ENCODE measurements at places on chromosomes 1 and 21. TPM values are rescaled to one million over a fixed set of nuclear protein-coding genes. Genes with fewer than 3 reads are reported as not detected.

CXADR gene
- 5.1 TPM for total RNA-seq

IL19 gene
- not detected for total RNA-seq

MYOM3 gene
- not detected for total RNA-seq

VANGL2 gene
- under 0.01 TPM for total RNA-seq

CYYR1 gene
- total RNA-seq: 0.12 TPM

UBXN10 gene
- total RNA-seq: not detected

WNT2B gene
- 1.2 TPM for total RNA-seq

SLC30A10 gene
- not detected for total RNA-seq

TTC24 gene
- not detected for total RNA-seq

CYP4A22 gene
- total RNA-seq: not detected

PLEKHN1 gene
- 0.77 TPM for total RNA-seq

LRRC71 gene
- not detected for total RNA-seq

BCL2L15 gene
- 0.11 TPM for total RNA-seq

SLC35F3 gene
- total RNA-seq: 0.12 TPM

FALEC gene
- total RNA-seq: 0.25 TPM

RGS8 gene
- total RNA-seq: under 0.01 TPM

TFF2 gene
- total RNA-seq: not detected

NUF2 gene
- 68.5 TPM for total RNA-seq

METTL18 gene
- total RNA-seq: 9.6 TPM

MIXL1 gene
- 0.12 TPM for total RNA-seq

C1QA gene
- not detected for total RNA-seq

TMEM82 gene
- total RNA-seq: not detected

RNU1-3 gene
- total RNA-seq: under 0.01 TPM

LCE1A gene
- total RNA-seq: not detected

CACNA1S gene
- total RNA-seq: not detected

OR2W3 gene
- total RNA-seq: not detected

CSMD2 gene
- 10.1 TPM for total RNA-seq

CD160 gene
- total RNA-seq: not detected

SPRR2B gene
- not detected for total RNA-seq

SLAMF1 gene
- not detected for total RNA-seq

CENPF gene
- total RNA-seq: 48.5 TPM

C1orf115 gene
- total RNA-seq: 4.2 TPM

CNR2 gene
- not detected for total RNA-seq

SPAG17 gene
- not detected for total RNA-seq

RABGAP1L gene
- 37.4 TPM for total RNA-seq

DEGS1 gene
- total RNA-seq: 110 TPM

RXFP4 gene
- total RNA-seq: 0.11 TPM

GSTM5 gene
- total RNA-seq: 1.00 TPM
